NCI-H1048 (cell line): ENCODE measurements at places on chromosomes 11 and 22.

DNA sequence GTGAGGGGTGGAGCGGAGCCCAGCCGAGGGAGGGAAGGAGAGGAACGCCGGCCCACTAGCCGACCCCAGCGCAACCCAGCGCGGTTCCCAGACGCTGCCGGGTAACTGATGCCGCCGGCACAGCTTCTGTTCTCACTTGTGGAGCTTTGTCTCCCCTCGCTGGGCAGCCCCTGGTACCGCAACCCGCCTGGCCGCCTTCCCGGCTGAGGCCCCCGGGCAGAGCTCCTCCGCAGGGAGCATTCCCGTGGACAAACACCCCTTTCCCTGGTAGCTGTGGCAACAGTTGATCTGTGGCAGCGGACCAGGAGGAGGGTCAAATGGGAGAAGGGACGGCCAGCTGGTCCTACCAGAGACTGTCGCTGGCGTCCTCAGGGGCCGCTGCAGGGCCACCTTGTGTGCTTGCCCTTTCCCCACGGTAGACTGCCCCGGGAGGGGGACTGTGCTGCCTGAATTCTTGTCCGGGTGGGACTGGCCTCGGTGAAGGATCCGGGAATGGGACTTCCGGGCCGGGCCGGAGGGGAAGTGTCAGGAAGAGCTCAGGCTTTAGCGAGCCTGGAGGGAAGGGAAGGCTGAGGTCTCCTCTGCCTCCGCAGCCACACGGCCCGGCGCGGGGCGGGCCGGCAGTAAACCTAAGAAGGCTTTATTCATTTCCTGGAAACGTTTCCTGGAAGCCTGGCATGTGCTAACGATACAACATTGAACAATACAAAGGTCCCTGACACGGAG is 468.0 kb downstream of the OPCML start:
- no peak for DNase-seq

- no peak for DNase-seq
These were observed 189.5 kb downstream of the DDX10 start for GRCh38 chr11:108854346-108854745.

DNA sequence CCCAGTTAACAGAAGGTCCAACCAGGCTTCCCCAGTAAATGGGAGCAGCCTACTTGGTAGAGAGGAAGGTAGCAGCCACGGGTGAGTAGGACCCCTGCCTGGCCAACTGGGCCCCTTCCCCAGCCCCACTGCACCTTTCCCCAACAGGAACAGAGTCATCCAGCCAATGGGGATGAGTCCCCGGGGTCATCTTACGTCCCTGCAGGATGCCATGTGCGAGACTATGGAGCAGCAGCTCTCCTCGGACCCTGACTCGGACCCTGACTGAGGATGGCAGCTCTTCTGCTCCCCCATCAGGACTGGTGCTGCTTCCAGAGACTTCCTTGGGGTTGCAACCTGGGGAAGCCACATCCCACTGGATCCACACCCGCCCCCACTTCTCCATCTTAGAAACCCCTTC is 6.6 kb downstream of the RIC8A start:
- DNase-seq, result no peak

- DNase-seq, result no peak
These were observed 1.4 kb downstream of the PC start for GRCh38 chr11:66956689-66957290.

DNA sequence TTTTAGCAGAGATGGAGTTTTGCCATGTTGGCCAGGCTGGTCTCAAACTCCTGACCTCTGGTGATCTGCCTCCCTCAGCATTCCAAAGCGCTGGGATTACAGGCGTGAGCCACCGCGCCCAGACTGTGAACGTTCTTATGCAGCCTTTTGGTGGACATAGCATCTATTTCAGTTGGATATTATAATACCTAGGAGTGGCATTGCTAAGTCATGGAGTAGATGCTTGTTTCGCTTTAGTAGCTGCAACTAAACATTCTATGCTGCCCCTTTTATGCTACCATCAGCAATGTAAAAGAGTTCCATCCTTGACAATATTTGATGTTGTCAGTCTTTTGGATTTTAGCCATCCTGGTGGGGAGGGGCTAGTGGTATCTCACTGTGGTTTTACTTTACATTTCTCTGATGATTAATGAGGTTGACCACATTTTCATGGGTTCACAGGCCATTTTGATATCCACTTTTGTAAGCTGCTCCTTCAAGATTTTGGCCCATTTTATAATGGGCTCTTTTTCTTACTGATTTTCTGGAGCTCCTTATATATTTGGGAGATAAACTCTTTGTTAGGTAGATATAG is 16.5 kb upstream of the APOBEC3A start:
- DNase-seq, result no peak

- no peak for DNase-seq
These were observed 129.4 kb downstream of the NOX4 start for GRCh38 chr11:89361734-89362133.

DNA sequence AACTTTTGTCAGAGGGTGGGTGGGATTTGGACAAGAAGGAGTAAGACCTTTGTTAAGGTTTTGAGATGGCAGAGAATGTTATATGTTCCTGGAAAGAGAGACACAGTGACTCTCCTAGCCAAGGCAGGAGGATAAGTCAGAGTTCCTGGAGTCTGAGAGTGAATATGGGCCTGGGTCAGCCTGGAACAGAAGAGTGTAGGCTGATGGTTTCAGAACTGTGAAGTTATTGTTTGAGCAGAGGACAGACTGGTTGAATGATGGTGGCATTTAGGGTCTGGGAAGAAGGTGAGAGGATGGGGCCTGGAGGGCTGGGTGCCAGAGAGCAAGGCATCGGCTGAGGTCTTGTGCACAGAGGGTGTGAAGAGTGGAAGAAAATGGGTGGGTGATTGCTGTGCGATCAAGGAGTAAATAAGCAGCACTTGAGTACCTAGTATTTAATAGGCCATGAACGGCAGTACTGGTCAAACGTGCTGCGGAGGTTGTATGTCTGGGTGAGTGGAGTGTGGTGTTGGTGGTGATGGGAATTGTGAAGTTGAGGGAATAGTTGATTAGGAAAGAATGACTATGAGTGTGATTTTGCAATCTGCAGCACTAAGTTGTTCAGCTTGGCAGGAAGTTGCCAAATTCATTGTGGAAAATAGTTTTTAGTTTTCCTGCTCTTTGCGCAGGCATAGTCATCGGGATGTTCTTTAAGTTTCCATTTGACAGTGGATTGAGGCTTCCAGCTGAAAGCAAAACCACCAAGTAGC is 1.8 kb downstream of the PANX1 start:
- DNase-seq, result no peak

- no peak for DNase-seq
These were observed 31.0 kb downstream of the FBLN1 start for GRCh38 chr22:45533703-45534102.

DNA sequence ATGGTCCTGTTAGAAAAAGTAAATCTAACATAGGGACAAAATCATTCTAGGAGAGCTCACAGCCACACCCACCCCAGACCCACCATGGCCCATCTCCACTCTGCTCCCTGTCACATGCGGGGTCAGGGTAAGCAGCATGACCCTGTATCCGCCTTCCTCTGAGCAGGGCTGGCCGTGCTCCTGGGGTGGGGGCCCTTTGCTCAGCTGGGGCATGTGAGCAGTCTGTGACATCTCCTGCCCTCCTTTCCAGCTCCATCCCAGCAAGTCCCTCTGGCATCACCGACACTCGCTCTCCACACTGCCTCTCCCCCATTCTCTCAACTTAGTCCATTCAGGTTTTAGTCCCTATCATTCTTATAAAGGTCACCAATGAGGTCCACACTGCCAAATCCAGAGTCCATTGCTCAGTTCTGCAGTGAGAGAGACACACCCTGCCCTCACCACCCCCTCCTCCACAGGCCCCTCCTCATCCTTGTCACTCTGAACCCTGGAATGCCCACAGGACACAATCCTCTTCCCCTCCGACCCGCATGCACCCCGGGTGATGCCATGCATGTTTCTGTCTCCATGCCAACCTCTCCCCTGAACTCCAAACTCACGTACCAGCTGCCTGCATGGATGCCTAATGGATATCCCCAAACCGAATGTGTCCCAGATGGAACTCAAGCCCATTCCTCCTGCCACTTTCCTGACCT is 65.1 kb upstream of the PITPNB start:
- DNase-seq, result no peak

- no peak for DNase-seq
These were observed 104.4 kb downstream of the TRIM51G start for GRCh38 chr11:48879256-48879655.

DNA sequence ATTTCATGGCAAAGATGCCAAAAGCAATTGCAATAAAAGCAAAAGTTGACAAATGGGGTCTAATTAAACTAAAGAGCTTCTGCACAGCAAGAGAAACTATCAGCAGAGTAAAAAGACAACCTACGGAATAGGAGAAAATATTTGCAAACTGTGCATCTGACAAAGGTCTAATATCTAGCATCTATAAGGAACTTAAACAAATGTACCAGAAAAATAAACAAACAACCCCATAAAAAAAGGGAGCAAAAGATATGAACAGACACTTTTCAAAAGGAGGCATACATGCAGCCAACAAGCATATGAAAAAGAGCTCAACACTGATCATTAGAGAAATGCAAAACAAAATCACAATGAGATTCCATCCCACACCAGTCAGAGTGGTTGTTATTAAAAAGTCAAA is 60.3 kb downstream of the AASDHPPT start:
- DNase-seq, result no peak

DNA sequence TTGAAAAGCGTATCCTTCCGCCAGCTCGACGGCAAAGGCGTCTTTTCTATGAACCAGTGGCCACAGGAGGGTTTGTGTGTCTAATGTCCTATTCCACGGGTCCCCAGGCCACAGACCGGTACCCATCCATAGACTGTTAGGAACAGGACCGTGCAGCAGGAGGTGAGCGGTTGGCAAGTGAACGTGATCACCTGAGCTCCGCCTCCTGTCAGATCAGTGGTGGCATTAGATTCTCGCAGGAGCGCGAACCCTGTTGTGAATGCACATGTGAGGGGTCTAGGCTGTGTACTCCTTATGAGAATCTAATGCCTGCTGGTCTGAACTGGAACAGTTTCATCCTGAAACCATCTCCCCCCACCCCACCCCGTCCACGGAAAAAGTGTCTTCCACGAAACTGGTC is 62.7 kb upstream of the KCNQ1OT1 start:
- no peak for DNase-seq

DNA sequence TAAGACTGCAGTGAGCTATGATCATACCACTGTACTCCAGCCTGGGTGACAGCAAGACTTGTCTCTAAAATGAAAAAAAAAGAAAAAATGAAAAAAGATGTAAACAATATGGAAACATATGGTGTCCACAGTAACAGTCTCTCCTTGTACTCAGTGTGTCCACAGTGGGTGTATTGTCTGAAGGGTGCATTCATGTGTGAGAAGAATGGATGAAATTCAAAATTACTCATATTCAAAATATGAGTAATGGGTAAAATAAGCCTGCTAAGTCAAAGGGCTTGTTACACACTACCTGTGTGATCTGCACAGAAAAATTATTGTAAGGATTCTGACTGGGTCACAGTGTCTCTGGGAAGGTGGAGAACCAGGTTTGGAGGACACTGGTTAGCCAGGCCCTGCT is 26.9 kb downstream of the PPFIA1 start:
- DNase-seq, result no peak

GRCh38 chr11:69468911-69469885 is 12.3 kb upstream of the LINC01488 start:
- no peak for DNase-seq

DNA sequence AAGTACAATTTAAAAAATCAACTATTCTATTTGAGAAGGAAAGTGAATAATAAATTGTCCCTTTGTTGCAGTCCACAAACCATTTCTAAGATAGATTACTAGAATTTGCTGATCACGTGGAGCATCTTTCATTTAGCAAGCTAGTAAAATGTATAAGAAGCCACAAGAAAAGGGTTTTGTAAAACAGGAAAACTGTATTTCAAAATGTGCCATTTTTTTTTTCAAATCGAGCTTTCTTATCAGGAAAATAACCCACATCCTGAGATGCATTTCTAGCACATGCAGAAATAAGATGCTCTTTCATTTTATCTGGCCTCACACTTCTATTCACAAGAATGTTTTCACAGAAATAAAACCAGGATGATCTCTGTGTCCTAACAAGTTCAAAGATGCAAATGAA is 3.2 kb upstream of the PATE3 start:
- DNase-seq, result no peak

DNA sequence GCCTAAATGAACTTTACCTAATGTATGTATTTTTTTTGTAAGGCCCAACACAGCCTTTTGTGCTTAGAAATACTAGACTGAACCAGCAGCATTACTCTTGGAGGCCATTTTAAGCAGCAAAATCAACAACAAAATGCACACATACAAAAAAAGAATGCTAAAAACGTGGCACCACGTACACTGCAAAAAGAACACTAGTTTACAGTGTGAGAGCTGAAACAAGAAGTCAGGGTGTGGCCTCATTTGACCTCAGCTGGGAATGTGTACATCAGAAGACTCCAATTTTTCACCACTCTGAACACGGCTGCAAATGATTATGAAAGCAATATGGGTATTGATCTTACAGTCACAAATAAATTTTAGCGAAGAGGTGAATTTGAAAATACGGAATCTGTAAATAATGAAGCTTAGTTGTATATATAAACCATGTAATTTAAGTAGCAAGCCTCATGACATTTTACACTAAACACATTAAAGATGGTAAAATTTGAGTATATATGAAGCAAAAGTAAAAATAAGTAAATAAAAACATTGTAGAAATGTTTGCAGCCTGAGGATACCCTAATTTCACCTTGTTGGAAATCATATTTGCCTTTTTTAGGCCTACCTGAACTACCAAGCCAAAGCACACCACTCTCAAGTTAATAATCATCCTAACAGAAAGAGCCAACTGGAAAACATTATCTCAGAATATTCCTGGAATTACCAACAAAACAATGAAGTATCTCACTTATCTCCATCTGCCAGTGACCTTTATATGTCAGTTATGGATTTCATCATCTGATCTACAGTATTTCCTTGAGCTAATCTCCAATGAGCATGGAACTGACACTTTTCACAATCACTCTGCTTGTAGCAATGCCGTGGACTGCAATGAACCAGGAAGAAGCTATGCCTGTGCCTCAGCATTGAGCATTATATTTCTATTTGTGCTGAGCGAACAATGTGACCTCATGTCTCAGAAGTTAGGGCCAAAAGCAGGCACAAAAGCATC is 319.5 kb upstream of the FAT3 start:
- no peak for DNase-seq

GRCh38 chr11:79520086-79520485 is 79.3 kb upstream of the TENM4 start:
- no peak for DNase-seq

- DNase-seq, result no peak
These were observed 264 bp downstream of the BCO2 start for GRCh38 chr11:112175599-112175952.

- DNase-seq, result no peak
These were observed 44.9 kb downstream of the IGLL5 start for GRCh38 chr22:22932512-22932941.

DNA sequence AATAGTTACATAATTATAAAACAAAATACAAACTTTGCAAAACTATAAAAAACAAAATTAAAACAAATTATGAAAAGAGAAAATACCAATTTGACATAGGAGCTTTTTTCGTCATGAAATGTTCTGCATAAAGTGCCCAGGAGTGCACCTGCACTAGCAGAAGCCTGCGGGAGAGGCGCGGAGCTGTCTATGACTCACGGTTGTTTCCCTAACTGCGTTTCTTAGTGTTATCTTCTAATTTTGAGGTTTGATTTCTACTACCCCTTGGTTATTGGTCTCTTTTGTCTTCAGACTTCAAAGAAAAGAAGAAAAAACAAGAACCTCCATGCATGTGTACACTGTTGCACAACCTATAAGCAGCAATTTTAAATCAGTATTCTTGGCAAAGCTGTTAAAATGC is 740.9 kb upstream of the LRRC4C start:
- DNase-seq, result no peak
